ENCODE measurements at places on chromosomes 7 and 10. TPM values are rescaled to one million over a fixed set of nuclear protein-coding genes. Genes with fewer than 3 reads are reported as not detected.

Gene AKR1C4
- not detected for total RNA-seq

Gene SMO
- 17.6 TPM for total RNA-seq

Gene MYH16
- total RNA-seq = not detected

Gene ZFAND2A
- 12.2 TPM for total RNA-seq

Gene GRID1
- total RNA-seq = 0.46 TPM

Gene AKR1B15
- 0.07 TPM for total RNA-seq

Gene PRSS37
- not detected for total RNA-seq

Gene LRRC17
- 103 TPM for total RNA-seq

Gene ARMC3
- total RNA-seq = not detected

Gene FGFR2
- 0.03 TPM for total RNA-seq

Gene NODAL
- total RNA-seq = not detected

Gene ASAH2B
- 2.3 TPM for total RNA-seq

Gene IDI2
- total RNA-seq = not detected

Gene SLC18A3
- not detected for total RNA-seq

Gene AKR1C1
- total RNA-seq = 79.3 TPM

Gene HOXA13
- not detected for total RNA-seq

Gene EVX1
- total RNA-seq = not detected

Gene GJD4
- 0.10 TPM for total RNA-seq

Gene SPDYE1
- total RNA-seq = not detected

Gene TMEM270
- not detected for total RNA-seq

Gene VGF
- total RNA-seq = 0.26 TPM

Gene MAGI2
- total RNA-seq = 9.8 TPM

Gene UCN3
- not detected for total RNA-seq

Gene GRM3
- not detected for total RNA-seq

Gene SH2D4B
- total RNA-seq = 0.07 TPM

Gene PANK1
- total RNA-seq = 7.0 TPM

Gene PKD2L1
- not detected for total RNA-seq

Gene EN2
- not detected for total RNA-seq

Gene STEAP4
- total RNA-seq = 5.9 TPM

Gene WEE2
- not detected for total RNA-seq

Gene ENO4
- 0.13 TPM for total RNA-seq

Gene SPRN
- total RNA-seq = 1.6 TPM

Gene GATA3
- not detected for total RNA-seq

Gene DDC
- not detected for total RNA-seq
